Endothelial cell of umbilical vein (primary cell): ENCODE measurements at places on chromosomes 3 and 15.

DNA sequence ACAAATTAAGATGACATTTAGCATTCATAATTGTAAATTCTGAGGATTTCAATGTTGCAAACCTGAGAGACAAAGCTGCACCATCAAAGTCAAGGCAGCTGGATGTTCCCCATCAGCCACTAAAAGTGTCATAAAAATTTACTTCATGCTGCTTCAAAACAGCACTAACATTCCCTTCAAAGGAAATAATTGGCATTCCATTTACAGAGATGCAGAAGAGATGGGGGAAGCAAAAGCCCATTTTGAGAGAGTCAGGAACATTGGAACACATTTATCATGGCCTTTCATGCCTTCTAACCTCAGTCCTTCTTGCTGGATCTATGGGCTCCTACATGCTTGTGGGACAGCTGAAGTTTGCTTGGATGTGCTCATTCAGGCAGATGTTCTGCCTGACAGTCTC is 6.4 kb upstream of the TMEM158 start:
- DNase-seq, result no peak

DNA sequence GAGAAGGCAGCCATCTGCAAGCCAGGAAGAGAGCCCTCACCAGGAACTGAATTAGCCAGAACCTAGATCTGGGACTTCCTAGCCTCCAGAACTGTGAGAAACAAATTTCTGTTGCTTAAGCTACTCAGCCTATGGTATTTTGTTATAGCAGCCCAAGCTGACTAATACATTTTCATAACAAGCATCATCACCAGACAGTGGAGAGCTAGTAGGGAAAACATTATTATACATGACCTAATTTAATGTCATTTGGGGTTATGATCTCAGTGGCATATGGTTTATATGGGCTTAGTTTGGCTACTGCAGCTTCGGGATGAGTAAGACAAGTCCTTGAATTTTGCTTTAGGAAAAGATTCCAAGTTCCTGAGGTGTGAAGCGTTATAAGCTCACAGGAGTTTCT is 35.6 kb downstream of the LNP1 start:
- DNase-seq, result no peak

- peak; percentile 58 for DNase-seq
Measured at GRCh38 chr3:52533623-52534280, at the start of gene NT5DC2. TSS of gene NT5DC2 (minus strand) at chr3:52533857. CDS start at chr3:52533737, 120 bp downstream.

DNA sequence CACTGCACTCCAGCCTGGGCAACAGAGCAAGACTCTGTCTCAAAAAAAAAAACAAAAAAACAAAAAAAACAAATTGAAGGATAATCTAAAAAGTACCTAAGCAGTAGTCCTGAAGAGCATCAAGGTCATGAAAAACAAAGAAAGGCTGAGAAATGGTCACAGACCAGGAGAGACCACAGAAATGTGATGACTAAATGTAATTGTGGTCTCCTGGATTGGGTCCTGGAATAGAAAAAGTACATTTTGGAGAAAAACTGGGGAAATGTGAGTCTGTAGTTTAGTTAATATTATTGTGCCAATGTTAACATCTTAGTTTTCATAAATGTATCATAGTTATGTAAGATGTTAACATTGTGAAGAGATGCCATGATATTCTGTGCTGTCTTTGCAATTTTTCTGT is 267.5 kb upstream of the NR2E3 start:
- DNase-seq, result no peak

- no peak for DNase-seq
Measured at GRCh38 chr3:9008550-9009255, 45.4 kb upstream of the RAD18 start.

DNA sequence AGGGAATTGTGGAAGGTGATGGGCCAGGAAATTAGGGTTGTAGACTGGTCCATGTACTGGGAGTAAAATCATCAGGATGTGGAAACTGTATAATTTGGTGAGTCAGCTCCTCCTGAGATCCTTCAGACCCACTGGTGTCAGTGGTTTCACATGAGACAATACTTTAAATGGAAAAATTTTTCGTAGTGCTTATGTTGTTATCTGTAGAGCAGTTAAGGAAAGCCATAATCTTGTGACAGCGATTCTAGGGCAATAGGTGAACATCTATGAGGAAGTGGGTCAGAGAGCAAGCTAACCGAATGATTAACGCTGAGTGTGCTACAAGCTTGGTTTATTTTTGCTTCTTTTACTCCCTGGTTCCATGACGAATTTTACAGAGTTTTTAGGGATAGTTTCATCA is 200.6 kb downstream of the CADM2 start:
- DNase-seq, result no peak

DNA sequence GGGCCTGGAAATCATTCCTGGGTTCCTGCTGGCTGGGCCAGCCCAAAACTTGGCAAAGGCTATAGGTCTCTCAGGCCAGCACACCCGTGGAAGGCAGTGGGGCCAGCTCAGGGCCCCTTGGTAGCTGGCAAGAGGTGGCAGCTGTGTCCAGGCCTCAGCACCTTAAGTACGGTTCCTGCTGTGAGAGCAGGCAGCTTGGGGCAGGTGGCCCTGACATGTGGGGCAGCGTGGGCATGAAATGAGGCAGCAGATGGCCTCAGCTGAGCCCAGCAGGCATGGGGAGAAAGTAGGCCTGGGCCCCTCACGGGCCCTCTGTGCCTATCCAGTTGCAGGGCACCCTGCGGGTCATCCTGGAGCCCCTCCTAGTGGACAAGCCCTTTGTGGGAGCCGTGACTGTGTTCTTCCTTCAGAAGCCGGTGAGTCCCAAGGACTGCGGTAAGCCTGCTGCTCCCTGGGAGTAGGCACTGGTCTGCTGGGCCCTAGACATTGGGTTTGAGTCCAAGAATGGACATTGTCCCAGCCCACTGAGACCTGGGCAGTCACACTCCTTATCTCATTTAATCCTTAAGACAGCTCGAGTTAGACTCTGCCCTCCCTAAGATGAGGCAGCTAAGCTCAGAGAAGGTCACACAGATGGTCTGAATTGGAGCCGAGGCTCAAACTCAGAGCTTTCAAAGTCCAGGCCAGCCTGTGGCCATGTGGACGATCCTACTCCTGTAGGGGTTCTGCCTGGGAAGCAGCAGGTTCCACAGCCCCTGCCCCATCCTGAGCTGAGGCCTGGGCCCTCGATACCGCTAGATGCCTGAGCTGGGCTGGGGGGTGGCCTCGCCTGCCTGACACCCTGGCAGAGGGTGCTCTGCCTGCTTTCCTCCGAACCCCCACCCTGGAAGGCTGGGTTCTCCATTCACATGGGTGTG is 25.5 kb downstream of the ESYT3 start:
- DNase-seq, result no peak

DNA sequence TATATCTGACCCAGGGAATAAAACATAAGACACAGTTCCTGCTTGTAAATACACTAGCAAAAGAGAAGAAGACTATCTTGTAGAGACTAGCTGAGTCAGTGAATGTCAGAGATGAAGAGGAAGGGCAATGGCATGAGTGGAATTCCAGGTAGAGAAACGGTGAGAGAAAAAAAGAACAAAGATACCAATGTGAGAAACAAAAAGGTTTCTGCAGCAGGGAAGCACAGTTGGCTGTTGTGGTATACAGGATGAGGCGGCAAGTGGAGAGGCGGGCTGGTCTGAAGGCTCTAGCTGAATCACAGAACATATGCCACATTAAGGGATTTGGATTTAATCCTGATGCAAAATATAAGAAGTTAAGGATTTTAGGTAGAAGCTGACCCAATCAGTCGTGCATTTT is 17.1 kb upstream of the TASOR start:
- no peak for DNase-seq

DNA sequence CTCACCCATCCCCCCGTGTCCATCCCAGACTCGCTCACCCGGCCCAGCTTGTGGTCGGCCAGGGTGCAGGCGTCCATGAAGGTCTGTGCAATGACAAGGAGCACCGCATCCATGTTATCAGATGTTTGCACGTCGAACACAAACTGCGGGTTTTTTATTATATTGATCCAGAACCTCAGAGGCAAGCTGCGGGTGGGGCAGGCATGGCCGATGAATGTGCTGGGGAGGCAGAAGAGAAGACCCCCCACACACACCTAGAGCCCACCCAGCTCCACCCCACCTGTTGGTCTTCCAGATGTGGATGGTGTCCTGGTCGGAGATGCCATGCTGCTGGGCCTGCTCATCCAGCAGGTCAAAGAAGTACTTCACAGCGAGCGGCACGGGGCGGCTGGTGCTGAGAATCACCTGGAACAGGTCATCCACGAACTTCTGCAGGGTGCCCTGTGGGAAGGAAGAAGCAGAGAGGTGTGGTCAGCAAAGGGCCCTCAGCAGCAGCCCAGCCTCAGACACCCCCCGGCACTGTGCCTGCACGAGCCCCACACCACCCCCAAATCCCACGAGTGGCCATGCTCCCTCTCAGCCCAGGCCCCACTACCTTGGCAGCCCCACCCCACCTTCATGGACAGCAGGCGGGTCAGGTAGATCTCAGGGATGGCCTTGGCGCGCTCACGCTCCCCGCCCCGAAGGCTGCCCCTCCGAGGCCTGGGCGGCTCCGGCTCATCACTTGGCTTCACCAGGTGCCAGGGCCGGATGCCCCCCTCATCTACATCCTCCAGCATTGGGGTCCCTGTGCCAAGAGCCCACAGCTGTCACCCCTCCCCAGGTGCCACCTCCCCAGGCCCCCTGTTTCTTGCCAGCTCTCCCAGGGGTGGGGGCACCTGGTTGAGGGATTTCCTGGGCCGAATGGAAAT is 20.3 kb downstream of the PLXNB1 start:
- DNase-seq, result no peak

- DNase-seq, result no peak
Measured at GRCh38 chr15:101692801-101693598, 31.3 kb downstream of the TARS3 start.

- DNase-seq, result no peak
Measured at GRCh38 chr3:178454726-178455125, 81.5 kb upstream of the KCNMB2 start.

DNA sequence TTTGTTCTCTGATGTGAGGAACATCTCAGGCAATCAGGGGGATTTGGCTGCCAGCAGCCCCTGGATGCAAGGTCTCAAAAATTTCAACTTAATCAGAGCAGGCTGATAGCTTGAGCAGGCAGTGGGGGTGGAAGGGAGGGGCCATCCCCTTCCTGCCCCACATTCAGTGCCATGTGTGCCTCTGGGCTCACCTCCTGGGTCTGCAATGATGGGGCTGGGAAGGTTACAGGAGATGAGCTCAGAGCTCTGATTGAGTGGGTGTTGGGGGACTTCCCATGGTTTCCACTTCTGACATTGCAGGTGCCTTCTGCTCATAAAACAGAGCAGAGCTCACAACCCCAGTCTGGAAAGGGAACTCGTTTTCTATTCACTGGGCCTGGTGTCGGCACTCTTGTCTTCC is 37.0 kb downstream of the PARP16 start:
- no peak for DNase-seq

DNA sequence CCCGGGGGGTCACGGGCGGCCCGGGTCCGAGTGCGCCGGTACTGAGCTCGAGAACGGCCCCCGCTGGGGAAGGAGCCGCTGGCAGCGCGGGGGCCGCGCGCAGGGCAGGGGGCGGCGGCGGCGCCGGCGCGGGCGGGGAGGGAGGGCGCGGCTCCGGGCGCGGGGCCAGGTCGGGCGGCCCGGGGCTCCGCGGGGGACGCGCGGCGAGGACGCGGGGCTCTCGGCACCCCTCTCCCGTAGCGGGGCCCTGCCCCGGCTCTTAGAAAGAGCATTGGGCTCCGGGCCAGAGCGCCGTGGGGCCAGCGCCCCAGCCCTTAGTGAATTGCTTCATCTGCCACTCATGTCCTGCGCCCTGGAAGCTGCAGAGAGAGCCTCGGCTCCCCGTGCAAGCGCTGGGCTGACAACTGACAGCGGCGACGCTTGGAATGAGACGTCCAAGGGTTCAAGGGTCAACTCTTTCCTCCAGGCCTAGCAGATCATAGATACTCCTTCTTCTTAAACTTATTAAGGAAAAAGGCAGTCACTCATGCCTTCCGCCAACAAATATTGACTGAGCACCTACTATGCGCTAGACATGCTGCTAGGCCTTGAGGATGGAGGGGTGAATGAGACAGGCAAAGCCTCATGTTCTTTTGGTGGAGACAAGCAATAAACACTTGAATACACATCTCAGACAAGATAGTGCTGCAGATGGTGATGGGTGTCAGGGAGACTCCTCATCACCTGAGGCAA is 140.8 kb downstream of the SMAD6 start:
- peak; percentile 58 for DNase-seq

GRCh38 chr3:13420045-13420830 is at the start of gene NUP210:
TSS of gene NUP210 (minus strand) at chr3:13420322. CDS start at chr3:13420226, 96 bp downstream.
- no peak for DNase-seq

GRCh38 chr3:1191026-1191425 is 98.2 kb downstream of the CNTN6 start:
- no peak for DNase-seq
